ENCODE measurements at places on chromosomes 5 and 9.

DNA sequence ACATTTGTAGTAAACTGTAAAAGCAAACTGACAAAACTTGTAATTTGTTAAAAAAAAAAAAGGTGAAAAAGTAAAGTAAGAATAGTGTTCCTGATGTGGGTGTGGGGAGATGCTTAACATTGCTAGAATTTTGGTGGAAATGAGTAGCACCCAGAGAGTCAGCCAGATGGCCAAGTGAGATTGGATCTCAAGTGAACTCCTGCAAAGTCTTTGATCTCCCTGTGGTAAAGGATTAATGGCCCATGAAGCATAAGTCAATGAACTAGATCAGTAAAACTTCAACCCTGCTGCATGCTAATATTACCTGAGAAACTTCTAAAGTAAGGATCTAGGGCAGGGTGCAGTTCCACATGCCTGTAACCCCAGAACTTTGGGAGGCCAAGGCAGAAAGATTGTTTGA lies 19.0 kb upstream of the FAM169A start:
- DNase-seq = no peak

DNA sequence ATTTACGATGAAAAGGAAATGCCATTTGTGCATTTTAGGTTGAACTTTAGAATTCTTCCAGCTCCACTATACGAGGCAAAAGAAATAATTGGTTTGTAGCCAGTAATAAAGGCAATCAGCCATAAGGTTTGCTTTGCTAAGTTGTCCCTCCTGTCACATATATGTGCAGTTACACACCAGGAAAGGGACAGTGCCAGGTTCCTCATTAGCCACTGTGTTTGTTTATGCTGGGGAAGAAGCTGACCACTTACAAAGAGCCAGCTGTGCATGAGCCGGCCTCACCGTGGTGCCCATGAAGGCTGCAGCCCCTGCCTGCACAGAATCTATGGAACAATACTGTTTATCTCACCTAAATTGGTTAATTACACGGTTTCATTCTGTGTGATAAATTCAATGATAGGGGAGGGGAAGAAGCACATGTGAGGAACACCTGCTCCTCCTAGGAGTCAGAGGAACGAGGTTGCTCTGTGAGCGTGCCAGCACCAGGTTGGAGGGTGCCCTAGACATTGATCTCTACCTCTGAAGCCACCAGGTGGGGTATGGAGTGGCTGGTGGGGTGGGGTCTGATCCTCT lies 173.8 kb upstream of the DAP start:
- no peak for DNase-seq

DNA sequence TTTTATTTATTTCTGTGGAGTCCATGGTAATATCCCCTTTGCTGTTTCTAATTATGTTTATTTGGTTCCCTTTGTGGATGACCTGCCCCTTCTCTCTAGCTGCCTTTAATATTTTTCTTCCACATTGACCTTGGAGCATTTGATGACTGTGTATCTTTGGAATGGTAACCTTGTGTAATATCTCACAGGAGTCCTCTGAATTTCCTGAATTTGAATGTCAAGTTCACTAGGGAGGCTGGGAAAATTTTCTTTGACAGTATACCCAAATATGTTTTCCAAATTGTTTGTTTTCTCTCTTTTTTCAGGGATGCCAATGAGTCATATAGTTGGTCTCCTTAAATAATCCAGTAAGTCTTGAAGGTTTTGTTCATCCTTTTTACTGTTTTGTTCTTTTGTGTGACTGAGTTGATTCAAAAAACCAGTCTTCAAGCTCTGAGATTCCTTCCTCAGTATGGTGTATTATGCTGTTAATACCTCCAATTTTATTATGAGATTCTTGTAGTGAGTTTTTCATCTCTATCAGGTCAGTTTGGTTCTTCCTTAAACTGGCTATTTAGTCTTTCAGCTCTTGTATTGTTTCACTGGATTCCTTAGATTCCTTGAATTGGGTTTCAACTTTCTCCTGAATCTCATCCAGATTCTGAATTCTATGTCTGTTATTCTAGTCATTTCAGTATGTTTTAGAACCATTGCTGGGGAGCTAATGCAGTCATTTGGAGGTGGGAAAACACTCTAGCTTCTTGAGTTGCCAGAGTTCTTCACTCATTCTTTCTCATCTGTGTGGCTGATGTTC lies 349.0 kb upstream of the TARS1 start:
- no peak for DNase-seq

- no peak for DNase-seq
Measured at GRCh38 chr9:130785940-130786508, 49.0 kb upstream of the ABL1 start.

- no peak for DNase-seq
Measured at GRCh38 chr5:55325621-55326020, 17.8 kb downstream of the MTREX start.

DNA sequence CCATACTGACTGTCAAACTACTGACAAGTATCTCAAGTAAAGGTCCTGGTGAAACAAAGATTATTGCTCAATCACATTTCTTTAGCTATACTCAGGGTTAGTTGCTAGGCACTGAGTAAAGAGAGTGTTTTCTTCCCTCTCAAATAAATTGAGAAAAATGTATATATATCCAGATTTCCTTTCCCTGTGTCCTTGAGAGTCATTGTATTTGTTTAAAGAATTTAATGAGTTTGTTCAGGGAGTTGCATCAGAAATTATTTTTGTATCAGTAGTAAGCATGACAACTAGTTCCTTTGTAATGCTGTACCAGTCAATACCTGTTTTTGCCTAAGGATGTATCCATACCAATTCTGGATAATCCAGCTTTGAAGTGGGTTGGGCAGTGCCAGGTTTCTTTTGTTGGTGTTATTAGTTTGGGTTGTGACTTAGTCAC lies 3.2 kb upstream of the ANKHD1 start:
- DNase-seq = no peak

- no peak for DNase-seq
Measured at GRCh38 chr5:53476531-53477480, 3.6 kb upstream of the FST start.

- DNase-seq = no peak
Measured at GRCh38 chr5:74272831-74273451, 367.6 kb downstream of the ENC1 start.

- DNase-seq = no peak
Measured at GRCh38 chr9:114805670-114806525, at the start of gene TNFSF15. Gene TNFSF15 (minus strand): TSS chr9:114806039. CDS start chr9:114806012, 27 bp downstream.

- DNase-seq = no peak
Measured at GRCh38 chr9:125332527-125332926, 70.9 kb downstream of the GAPVD1 start.

All from activated CD4-positive, alpha-beta T cell treated with anti-CD3 and anti-CD28 coated beads for 4 hours (primary cell).